Sigmoid colon (tissue), 7 donors: ENCODE measurements at places on chromosomes 12 and 14. TPM values are rescaled to one million over a fixed set of nuclear protein-coding genes. Genes with fewer than 3 reads are reported as not detected.
A peak's percentile ranks its signal among the peaks of the same experiment; 100 is the strongest.

GRCh38 chr14:79855789-79856188, 355.5 kb downstream of the DIO2 start:
- no peak for DNase-seq

- no peak for DNase-seq
Measured at GRCh38 chr12:120388691-120389481, 19.9 kb upstream of the MSI1 start.

- peak; percentile 25 for DNase-seq
Measured at GRCh38 chr14:69315301-69315700, 55.3 kb downstream of the GALNT16 start.

GRCh38 chr12:49730568-49731101, 10.7 kb upstream of the TMBIM6 start:
- no peak for DNase-seq

Gene CCDC88C
- total RNA-seq: 0.95 TPM

DNA sequence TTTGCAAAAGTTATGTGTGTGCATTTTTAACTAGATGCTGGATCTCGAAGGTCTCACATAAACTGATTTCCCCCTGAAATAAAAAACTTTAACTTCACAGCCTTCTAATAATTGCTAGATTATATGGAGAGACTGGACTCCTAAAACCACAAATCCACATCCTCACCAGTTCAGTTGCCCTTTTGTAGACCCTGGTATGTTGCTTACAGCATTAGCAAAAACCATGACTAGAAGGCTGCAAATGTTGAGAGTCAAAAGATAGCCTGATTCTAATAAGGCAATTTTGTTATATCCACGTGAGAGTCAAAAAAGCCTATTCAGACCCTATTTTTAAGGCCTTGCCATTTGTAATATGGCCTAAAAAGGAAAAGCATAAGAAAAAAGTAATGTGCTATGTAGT, 37.4 kb downstream of the RASSF8 start:
- no peak for DNase-seq

DNA sequence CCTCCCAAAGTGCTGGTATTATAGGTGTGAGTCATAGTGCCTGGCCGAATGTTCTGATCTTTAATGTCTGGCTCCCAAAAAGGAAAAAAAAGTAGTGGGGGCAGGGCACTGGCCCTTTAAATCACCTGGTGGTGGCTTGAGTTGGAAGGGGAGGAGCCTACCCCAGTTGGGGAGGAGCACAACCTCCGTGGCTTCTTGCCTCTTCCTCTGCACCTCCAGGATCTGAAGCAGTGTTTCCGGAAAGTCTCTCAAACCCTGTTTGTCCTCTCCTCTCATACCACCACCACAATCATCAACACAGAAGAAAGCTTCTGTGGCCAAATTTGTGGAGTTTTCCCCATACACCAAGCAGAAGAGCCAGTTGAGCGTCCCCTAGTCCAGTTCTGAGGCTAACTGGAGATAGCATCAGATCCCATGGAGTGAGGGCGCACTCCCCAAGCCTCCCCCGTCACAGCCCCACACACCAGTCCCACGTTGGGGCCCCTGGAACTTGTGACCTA, 24.3 kb upstream of the RCOR1 start:
- no peak for DNase-seq

Gene HOXC4
- 0.66 TPM for total RNA-seq

- DNase-seq: no peak
Measured at GRCh38 chr12:67453191-67453590, 184.0 kb downstream of the CAND1 start.

Gene RBM25
- 78.9 TPM for total RNA-seq

GRCh38 chr12:115870021-115870420, 407.5 kb downstream of the MED13L start:
- no peak for DNase-seq

Gene GALC
- 22.8 TPM for total RNA-seq

GRCh38 chr14:22583994-22584393, 5.0 kb downstream of the DAD1 start:
- no peak for DNase-seq

GRCh38 chr14:59465316-59466135, at the start of gene GPR135:
Gene GPR135 (minus strand): TSS chr14:59465380. CDS start chr14:59465226, 154 bp downstream.
- DNase-seq: no peak

- no peak for DNase-seq
Measured at GRCh38 chr14:68811171-68811570, 18.3 kb upstream of the ZFP36L1 start.

GRCh38 chr14:93733631-93734030, 54.7 kb downstream of the PRIMA1 start:
- DNase-seq: no peak

DNA sequence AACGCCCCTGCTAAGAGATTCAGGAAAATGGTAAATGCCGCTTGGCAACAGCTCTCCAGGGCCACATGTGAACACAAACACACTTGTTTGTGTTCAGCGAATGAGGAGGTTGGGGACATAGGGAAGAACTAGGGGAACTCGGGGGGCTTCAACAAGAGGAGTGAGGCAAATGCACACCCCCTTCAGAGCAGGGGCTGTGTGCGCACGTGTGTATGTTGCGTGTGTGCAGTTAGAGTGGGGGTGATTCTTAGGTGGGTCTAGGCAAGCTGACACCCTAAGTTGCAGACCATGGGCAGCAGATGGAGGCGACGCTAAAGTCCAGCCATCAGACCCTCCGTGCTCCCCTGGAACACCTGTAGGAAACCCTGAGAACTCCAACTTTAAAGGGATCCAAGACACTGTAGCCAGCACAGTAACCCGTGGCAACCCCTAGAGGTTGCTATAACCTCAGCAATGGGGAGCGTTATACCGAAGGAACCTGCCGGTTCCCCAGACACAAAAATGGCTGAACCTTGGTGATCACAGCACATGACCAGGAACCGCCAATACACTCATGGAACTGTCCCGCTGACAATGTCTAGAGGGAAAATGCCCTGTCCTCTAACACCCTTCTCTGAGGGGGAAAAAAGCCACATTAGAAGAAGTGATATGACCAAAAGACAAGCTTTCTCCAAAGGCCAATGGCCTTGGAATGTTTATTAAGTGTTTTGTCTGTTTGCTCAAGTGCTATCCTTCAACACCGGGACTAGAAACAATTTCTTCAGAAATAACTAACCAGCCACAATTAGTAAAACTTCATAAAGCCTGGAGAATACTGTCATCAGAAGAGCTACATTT, 86.5 kb upstream of the CEP83 start:
- DNase-seq: no peak

Gene SPTB
- total RNA-seq: 1.9 TPM

GRCh38 chr12:108747563-108747962, 16.2 kb upstream of the CORO1C start:
- peak; percentile 28 for DNase-seq

GRCh38 chr14:85527006-85527405, 2.9 kb upstream of the FLRT2 start:
- DNase-seq: no peak

DNA sequence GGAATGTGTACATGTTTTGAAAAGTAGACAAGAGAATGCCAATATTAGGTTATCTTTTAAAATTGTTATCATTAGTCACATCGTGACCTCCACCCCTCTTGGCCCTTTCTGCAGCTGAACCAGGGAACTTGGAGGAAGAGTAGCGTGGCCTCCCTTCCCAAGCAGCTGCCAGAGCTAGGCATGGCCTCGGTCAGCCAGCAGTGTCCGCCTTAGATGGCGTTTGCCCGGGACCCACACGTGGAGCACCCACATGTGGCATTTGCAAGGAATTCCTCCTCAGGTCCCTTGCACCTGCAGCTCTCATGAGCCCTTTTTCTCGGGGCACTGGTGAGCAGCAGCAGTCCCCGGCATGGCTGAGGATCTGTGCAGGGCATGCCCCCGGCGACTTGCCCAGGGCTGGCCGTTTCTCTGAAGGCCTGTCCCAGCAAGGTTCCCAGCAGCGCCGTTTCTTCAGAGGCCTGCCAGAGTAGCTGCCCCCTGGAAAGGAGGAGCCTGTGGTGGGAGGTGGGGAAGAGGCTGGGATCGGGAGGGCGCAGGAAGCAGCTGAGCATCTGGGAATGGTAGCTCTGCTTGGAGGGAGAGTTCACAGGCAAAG, 10.8 kb downstream of the JDP2 start:
- peak; percentile 56 for DNase-seq

DNA sequence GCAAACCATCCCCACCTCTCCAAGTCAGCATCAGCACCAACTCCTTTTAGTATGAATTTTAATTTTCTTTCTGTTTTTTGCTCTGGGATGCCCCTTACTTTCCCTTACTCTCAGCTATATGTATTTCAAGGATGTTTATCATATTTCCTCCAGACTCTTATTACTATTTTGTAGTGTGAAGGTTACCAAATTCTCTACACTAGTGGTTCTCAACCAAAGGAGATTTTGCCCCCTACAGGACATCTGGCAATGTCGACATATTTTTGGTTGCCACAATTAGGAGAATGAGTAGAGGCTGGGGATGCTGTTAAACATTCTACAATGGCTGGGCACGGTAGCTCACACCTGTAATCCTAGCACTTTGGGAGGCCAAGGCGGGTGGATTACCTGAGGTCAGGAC, 29.1 kb upstream of the SOS2 start:
- DNase-seq: no peak

- DNase-seq: no peak
Measured at GRCh38 chr12:75592086-75592485, 80.7 kb upstream of the KRR1 start.

- DNase-seq: no peak
Measured at GRCh38 chr14:54609576-54609975, 42.6 kb downstream of the SAMD4A start.

GRCh38 chr12:67757651-67758050, 109.1 kb downstream of the DYRK2 start:
- no peak for DNase-seq

DNA sequence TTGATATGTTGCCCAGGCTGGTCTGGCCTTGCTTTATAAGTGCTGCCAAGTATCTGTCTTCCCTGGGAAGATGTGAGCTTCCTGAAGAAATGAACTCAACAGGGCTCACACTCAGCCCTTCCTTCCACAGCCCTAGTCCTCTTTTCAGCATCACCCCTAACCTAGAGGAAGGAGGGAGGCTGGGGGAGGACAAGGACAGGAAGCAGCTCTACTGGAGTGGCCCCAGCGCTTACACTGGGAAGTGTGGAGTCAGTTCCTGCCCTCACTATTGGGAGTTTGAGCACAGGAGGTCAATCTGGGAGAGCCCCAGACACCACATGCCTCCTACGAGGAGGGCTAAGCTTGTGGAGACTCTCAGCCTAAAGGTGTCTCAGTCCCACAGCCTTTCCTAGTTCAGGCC, 16.8 kb downstream of the GALNT6 start:
- no peak for DNase-seq

- DNase-seq: no peak
Measured at GRCh38 chr12:225012-225411, 11.1 kb upstream of the SLC6A12 start.

- no peak for DNase-seq
Measured at GRCh38 chr12:47832263-47832933, 12.7 kb upstream of the HDAC7 start.
